ENCODE measurements at places on chromosomes 4 and X.

DNA sequence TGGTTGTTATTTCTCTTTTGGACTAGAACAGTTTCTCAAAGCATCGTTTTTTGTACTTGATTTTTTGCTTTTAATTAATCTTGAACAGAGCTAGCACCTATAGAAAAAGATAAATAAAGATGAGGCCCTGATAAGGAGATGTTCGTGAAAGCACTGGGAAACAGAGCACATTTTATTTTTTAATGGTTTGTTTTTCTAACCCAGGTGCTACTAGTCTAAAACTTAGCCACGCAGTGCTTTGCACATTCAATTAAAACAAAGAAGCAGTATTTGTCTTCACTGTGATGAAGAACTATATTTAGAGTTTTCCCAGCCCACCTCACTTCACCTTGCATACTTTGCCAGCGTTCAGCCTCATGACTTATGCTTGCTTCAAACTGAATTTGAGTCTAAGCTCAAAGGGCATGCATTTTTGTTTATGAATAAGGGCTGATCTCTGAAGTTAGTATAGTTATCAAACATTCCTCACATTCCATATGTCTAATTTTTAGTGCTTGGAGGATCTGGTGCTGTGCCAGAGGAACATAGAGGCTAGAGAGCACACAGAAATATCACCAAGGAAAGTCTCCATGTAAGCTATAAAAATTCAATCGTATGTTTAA, 76.7 kb downstream of the WWC2 start:
- no peak for DNase-seq

DNA sequence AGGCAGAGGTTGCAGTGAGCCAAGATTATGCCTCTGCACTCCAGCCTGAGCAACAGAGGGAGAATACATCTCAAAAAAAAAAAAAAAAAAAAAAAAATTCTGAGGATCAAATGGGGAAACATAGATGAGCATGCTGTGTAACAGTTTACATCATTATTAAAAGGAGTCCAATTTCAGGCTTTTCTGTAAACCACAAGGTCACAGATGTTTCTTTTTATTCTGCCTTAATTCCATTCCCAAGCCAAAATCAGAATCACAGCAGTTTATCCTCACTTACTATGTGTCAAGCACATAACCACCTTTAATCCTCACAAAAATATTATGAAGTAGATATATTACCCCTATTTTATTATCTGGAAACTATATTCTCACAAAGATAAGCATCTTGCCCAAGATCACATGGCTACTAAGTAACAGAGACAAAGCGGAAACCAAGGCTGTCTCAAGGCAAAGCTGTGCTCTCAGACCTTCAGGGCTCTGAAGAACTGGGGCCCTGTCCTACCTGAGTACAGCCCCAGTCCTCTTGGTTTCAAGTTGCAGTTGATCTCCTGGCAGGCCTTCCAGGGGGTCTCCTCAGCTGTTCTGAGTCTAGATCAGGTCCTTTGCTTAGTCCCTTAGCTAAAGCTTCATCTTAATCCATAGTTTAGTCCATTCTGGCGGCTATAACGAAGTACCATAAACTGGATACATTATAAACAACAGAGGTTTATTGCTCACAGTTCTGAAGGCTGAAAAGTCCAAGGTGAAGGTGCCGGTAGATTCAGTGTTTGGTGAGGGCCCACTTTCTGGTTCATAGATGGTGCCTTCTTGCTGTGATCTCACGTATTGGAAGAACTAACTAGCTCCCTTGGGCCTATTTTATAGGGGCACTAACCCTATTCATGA, 141.3 kb downstream of the PALLD start:
- DNase-seq, result no peak

- no peak for DNase-seq
These were observed 2.0 kb downstream of the NUDT11 start for GRCh38 chrX:51494409-51494808.

DNA sequence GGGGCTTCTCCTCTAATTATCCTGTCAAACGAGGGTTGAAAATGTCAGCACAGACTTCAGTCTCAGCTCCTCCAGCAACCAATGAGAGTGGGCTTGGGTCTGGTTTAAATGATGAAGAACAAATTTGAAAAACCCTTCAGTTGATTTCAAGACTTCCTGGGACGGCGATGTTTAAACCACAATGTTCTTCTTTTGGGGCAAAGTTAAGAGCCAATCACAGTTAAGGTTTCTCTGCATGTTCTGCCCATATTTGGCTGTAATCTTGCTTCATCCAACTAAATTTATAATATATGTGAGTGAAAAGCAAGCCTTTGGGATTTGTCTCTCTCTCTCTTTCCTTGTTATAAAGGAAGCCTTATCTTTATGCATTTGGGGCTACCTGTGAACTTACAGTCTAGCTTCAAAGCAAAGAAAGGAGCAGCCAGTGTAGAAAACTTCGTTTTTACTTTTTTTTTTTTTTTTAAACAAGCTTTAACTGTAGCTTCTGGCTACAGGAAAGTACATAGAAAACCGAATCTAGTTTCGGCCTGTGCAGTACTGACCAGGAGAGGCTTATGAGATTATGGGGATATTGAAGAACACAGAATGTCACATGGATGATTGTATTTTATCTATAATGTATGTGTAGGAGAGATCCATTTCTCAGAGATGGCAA, 46.8 kb upstream of the FAM9C start:
- no peak for DNase-seq

DNA sequence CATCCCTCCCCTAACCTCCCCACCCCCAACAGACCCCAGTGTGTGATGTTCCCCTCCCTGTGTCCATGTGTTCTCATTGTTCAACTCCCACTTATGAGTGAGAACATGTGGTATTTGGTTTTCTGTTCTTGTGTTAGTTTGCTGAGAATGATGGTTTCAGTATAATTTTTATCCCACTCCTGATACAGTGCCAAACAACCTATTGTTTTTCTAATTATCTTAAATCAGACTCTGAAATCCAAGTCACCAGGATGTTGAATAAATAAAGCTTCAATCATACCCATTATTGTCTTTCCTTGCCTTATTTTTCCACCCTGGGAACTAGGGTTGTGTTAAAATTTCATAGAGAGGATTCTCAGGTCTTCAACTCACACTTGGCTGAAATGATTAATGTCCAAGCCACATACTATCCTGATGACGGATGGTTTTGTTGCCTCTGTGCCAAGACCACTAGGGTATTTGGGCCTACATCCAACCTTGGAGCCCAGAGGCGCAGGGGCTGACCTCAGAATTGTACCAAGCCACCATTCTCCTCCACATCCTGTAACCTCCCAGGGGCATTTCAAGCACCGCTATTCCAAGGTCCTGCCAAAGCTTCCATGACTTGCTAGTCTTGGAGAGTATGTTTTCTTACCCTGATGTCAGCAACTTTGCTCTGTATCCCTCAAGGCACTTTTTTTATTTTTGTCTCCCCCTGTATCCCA, 332.4 kb downstream of the ARHGAP24 start:
- no peak for DNase-seq

GRCh38 chr4:156505341-156505955, 466.2 kb downstream of the PDGFC start:
- DNase-seq, result no peak

DNA sequence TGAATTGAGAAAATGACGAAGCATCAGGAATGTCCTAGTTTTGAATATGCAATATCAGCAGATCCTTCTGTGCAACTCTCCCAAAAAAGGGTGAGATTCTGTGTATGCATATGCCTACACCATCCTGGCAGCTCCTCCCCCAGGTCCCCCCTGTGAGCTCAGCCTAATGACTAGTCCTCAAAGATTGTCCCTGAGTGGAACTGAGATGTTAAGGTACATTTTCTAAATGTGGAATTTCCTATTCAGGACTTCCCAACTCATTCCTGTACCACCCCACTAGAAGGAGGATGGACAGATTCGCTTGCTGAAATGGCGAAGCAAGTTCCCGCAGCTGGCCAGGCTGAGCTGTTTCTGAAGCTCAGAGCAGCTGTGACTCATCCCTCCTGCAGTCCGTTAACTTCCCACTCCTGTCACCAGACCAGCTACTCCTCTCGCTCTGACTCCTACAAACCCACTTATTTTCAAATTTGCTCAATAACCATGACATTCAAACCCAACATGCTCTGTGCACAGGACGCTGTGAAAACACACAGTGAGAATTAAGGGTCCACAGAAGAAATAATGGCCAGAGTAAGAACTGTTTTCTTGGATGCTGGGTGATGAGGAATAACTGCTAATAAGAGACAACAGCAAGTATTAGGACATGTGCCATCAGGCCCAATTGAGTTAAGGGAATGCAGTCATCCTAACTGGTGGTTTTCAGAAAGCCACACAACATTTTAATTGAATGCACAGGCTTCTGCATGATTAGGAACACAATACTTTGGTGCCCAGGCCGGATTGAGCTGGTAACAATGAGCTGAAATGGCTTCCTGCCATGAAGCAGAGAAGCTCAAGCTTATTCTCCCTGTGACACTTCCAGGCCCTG, 40.0 kb upstream of the IRF2 start:
- no peak for DNase-seq

DNA sequence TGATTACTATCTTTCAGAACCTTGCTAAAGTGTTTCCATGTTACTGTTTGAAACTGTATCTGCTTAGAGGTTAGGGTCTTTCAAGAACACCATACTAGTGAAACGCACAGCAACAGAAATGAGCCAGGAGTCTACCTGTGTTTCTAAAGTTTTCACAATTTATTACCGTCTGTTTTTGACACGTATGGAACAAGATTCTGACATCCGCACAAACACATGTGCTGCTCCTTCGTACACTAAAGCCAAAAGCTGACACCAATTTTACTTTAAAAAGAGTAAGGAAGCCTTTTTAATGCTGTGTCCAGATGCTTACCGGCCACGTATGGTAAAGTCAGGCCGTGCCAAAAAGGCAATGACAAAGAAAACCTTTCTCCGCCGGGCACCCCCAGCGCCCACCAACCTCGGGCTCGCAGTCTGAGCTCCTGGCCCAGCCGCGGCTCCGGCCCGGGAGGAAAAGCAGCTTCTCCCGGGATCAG, 532 bp downstream of the RPS4X start:
- DNase-seq, result no peak

DNA sequence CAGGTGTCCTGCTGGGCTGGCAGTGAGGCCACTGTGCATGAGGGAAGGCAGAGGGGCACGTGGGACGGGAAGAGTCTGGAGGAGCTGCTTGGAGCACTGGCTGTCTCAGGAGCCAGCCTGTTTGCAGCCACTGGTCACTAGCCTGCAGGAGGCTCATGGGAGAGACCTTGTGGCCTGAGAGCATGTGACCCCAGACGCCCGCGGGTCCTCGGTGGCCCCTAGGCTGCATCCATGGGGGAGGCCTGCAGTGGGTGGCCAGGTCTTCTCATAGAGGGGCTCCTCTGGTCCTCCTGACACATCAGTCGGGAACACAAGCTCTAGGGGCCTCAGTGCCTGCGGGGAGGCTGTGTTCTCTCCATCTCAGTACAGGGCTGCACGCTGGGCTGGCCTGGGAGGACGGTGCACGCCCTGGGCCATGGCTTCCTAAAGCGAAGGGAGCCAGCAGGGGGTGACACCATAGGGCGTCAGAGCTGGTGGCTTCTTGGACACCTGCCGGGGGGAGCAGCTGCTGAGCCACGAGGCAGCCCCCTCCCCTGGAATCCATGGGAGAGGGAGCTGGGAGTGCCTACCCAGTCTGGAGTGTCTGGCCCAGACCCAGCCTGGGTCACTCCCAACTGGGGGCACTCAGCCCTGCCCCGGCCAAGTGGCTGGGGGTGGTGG, 12.3 kb downstream of the NAT8L start:
- DNase-seq, result no peak

DNA sequence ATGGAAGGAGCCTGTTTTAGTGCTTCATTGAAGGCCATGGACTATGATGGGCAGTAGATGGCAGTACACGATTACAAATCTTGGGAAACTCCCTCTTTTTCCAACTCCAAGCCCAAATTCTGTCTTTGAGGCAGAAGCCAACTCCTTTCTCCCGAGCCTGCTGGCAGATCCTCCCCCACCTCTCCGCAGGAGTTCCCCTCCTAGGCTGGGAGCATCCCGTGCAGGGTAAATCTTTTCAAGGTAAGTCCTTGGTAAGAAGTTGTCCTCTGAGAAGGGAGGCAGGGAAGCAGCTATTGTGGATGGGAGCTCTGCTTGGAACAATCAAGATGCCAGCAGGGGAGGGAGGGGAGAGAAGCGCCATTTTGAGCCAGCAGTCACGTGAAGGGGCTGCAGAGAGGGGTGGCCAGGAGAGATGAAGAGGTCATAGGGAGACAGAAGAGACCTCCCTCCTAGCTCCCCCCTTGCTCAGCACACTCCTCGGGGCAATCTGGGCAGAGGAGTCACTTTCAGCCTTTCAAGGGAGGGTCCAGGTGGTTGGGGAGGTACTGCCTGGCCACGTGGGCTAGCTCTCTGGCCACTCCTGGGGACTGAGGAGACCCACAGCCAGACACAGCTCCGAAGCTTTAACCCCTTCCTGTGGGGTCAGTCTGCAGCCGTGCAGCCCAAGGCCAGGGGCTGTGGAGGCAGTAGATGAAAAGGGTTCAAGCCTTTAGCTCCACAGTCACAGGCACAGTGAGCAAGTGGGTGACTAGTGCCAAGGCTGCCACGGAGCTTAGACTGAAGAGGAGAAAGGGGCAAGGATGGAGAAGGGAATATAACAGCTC, 9.6 kb downstream of the CC2D2A start:
- DNase-seq, result no peak

- DNase-seq, result no peak
These were observed 231.7 kb upstream of the TAPT1 start for GRCh38 chr4:16457944-16458343.

DNA sequence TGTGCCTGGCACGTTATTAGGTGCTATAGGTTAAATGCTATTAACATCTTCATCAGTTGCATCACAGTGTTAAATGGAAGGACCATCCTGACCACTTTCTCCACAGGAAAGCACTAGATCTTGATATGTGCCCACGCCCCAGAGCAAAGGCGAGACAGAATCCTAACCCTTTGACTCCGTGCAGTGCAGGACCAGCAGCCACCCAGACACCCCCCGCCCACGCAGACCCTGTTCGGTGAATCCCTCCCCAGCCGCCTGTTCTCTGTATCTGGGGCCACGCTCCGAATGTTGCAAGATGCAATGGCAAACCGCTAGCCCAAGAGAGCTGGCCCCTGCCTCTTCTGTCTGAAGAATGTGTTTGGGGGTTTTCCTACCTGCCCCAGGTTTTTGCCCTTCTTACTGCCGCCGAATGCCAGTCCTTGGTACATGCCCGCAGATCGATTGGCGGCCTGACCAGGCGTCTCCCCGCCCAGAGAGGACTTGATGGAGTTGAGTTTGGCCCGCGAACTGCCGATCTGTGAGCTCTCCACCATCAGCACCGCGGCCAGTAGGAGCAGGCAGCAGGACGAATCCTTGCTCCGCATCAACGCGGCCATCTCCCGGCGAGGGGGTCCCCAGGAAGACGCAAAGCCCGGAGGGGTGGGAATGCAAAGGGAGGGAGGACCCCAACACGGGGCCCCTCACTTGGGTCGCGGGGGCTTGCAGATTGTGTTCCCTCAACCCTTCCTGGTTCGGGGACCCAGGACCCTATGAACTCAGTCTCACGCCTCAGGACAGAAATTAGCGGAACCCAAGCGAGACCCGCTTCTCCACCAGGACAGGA, 906 bp downstream of the DKK2 start:
- DNase-seq, result no peak

GRCh38 chrX:38699121-38699520, 102.1 kb upstream of the MID1IP1 start:
- DNase-seq, result no peak

All from stimulated activated CD8-positive, alpha-beta memory T cell treated with anti-CD3 and anti-CD28 coated beads, Interleukin-2, amount 100 ng/mL, for 1 hour (primary cell).